ENCODE measurements at places on chromosomes 4 and X.
A peak's percentile ranks its signal among the peaks of the same experiment; 100 is the strongest.

DNA sequence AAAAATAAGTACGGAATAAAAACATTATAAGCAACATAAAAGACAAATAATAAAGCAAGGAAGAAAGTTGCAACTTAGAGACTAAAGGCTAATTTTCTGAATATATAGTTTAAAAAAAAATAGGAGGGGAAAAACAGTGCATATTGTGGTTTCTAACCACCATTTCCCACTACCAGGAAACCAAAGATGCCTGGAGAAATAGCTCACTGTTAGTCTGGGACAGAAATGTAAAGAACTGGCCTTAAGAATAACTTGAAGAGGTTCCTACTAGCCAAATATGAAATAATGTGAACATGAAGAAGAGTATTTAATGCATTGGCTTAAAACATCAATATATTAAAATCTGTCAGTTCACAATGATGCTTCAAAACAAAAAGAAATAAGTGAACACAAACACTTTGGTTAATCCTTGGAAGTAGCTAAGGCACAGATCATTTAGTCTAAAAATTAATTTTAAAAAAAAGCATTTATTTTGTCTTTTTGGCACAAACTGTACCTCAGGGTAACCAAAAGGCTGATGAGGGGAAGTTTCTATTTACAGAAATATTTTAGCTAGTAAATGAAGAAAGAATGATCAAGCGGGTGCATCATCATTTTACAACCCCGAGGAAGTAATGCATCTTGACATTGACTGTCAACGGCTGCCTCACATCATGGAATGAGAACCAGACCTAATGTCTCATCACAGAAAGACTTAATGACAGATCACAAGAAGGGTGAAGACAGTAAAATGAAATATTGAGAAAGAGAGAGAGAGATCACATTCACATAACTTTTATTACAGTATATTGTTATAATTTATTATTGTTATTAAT is 297.2 kb upstream of the LDB2 start:
- DNase-seq: no peak
- no peaks in the 10 kb centered on the region for H3K36me3 ChIP-seq
- H3K4me1 ChIP-seq: no peaks in the 10 kb centered on the region

- no peaks in the 10 kb centered on the region for H3K4me1 ChIP-seq
- DNase-seq: peak; percentile 51
- H3K27me3 ChIP-seq: no peaks in the 10 kb centered on the region
- H3K36me3 ChIP-seq: no peaks in the 10 kb centered on the region
- no peak overlapping the region for H3K27ac ChIP-seq
These were observed 458.1 kb downstream of the STIM2 start for GRCh38 chr4:27318740-27319139.

DNA sequence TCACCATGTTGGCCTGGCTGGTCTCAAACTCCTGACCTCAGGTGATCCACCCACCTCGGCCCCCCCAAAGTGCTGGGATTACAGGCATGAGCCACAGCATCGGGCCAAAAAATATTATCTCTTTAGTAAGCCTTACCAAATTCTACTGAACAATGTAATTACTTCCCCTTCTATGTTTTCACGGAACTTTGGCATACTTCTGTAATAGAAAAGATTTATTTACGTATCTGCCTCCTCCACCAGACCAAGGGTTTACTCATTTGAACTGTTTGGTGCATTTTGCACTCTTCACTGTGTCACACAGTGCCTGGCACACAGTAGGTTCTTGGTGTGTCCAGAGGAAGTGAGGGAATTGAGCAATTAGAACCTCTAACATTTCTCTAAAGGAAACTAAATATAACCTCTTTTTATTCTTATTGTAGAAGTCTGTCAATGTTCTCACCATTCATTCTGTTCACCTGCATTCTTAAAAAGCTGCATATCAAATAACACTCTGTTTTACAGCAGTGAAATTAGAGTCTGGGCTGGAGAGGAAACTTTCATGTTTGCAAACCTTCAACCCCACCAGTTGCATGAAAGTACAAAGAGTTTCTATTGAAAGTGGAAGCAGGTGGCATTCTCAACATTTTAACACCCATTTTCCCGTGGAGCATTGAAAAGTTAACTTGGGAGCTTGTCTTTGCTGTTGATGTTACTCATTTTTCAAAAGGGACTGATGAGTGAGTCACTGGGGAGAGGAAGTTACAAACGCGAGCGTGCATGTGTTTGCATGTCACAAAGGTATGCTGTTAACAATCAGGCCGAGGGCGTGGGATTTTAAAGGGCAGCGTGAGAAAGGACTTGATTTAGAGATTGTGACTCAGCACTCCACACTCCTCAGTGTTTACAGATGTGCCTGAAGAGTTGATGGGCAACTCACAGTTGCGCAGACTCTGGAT is 314.1 kb downstream of the STK32B start:
- DNase-seq: no peak
- no peak overlapping the region for H3K4me3 ChIP-seq
- H3K27ac ChIP-seq: no peak overlapping the region
- H3K36me3 ChIP-seq: no peaks in the 10 kb centered on the region

DNA sequence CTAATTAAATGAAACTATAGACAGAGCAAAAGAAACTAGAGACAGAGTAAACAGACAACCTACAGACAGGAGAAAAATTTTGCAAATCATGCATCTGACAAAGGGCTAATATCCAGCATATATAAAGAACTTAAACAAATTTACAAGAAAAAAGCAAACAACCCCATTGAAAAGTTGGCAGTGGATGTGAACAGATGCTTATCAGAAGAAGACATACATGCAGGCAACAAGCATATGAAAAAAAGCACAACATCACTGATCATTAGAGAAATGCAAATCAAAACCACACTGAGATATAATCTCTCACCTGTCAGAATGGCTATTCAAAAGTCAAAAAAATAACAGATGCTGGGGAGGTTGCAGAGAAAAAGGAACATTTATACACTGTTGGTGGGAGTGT is 14.8 kb downstream of the ZNF280C start:
- H3K36me3 ChIP-seq: no peaks in the 10 kb centered on the region
- no peak overlapping the region for H3K4me3 ChIP-seq
- H3K27me3 ChIP-seq: no peaks in the 10 kb centered on the region
- no peak for DNase-seq
- H3K27ac ChIP-seq: no peak overlapping the region
- H3K4me1 ChIP-seq: no peaks in the 10 kb centered on the region

- H3K4me3 ChIP-seq: no peak overlapping the region
- no peak overlapping the region for H3K27ac ChIP-seq
- no peaks in the 10 kb centered on the region for H3K36me3 ChIP-seq
- no peak for DNase-seq
These were observed 64.4 kb downstream of the CHST7 start for GRCh38 chrX:46637938-46638337.

DNA sequence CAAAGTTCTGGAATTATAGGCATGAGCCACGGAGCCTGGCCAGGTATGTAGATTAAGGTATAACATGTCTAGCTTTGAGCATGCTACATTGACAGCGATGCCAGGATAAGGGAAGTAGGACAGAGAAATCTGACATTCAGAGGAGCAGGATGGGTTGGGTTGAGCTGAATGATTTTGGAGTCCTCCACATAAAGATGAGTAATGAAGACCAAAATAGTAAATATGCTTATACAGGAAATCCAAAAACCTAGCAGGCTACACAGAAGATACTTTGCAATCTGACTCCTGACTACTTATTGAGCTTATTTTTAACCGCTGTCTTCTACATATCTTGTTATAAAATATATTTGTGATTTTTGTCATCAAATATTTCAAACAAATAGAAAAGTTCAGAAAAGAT is 69.7 kb downstream of the PDGFC start:
- DNase-seq: no peak
- H3K27me3 ChIP-seq: no peaks in the 10 kb centered on the region
- H3K27ac ChIP-seq: no peak overlapping the region
- H3K4me1 ChIP-seq: no peaks in the 10 kb centered on the region
- H3K4me3 ChIP-seq: no peak overlapping the region
- no peaks in the 10 kb centered on the region for H3K36me3 ChIP-seq

GRCh38 chr4:124035364-124036041 is 638.9 kb downstream of the SPRY1 start:
- no peaks in the 10 kb centered on the region for H3K36me3 ChIP-seq
- H3K27ac ChIP-seq: peak overlapping the region; percentile 64
- no peaks in the 10 kb centered on the region for H3K27me3 ChIP-seq
- no peak for DNase-seq

DNA sequence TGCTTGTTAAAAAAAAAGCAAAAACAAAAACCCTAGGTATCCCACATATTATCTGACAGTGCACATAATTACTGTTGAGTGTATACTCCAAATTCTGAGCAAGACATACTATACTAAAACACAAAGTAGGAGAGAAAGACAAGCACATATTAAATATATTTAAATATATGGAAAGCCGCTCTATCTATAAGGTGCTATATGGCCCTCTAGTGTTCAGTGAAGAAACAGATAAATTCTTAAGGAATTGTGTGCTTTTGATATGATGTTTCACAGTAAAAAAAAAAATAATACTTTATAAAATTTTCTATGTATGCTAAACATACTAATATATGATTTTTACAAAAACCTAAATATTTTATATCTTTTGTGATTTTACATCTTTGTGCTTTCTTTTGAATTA is 137.8 kb downstream of the FBXW7 start:
- no peaks in the 10 kb centered on the region for H3K36me3 ChIP-seq
- H3K4me1 ChIP-seq: no peaks in the 10 kb centered on the region
- no peak for DNase-seq
- no peak overlapping the region for H3K4me3 ChIP-seq
- H3K27ac ChIP-seq: no peak overlapping the region

DNA sequence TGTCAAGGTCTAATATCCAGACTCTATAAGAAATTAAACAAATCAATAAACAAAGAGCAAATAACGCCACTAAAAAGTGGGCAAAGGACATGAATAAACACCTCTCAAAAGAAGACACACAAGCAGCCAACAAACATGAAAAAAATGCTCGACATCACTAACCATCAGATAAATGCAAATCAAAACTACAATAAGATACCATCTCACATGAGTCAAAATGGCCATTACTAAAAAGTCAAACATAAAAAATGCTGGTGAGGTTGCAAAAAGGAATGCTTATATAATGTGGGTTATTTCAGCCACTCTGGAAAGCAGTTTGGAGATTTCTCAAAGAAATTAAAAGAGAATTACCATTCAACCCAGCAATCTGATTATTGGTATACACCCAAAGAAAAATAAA is 481.1 kb downstream of the STPG2 start:
- H3K27me3 ChIP-seq: no peaks in the 10 kb centered on the region
- no peaks in the 10 kb centered on the region for H3K4me1 ChIP-seq

- no peak overlapping the region for H3K27ac ChIP-seq
- H3K4me3 ChIP-seq: no peak overlapping the region
- no peak for DNase-seq
These were observed 283.5 kb upstream of the GIMD1 start for GRCh38 chr4:106652095-106652494.

- no peak overlapping the region for H3K4me3 ChIP-seq
- no peaks in the 10 kb centered on the region for H3K36me3 ChIP-seq
- H3K27ac ChIP-seq: no peak overlapping the region
- no peaks in the 10 kb centered on the region for H3K27me3 ChIP-seq
These were observed 14.2 kb downstream of the PAK3 start for GRCh38 chrX:111110098-111110775.
